ENCODE measurements at places on chromosomes 1 and 21.

- no peak for DNase-seq
Observed at GRCh38 chr21:38308532-38309119, 51.8 kb downstream of the KCNJ15 start.

- DNase-seq = no peak
Observed at GRCh38 chr1:26951216-26951615, 9.1 kb downstream of the KDF1 start.

DNA sequence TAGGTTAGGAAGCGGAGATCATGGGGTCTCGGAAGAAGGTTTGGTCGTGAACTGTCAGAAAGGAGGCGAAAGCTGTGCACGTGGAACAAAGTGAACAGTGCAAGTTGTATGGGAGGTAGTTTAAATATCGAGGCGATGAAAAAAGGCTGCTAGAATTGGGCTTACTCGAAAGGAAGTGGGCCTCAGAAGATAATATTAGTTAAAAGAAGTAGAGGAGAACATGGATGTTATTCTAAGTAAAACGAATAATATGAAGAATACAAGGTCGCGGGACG lies 571 bp downstream of the WDR3 start:
- no peak for DNase-seq

DNA sequence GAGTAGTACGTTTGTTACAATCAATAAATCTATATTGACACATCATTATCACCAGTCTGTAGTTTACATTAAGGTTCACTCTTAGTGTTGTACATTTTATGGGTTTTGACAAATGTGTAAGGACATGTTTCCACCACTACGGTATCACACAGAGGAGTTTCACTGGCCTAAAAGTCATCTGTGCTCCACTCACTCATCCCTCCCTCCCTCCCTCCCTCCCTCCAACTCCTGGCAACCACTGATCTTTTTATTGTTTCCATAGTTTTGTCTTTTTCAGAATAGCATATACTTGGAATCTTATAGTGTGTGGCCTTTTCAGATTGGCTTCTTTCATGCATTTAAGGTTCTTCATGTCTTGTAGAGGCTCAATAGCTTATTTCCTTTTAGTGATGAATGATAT lies 44.1 kb upstream of the RHOU start:
- no peak for DNase-seq

GRCh38 chr1:62841587-62842169 lies 57.7 kb downstream of the ATG4C start:
- DNase-seq = no peak

- DNase-seq = no peak
Observed at GRCh38 chr1:60425528-60425927, 352.0 kb upstream of the C1orf87 start.

- no peak for DNase-seq
Observed at GRCh38 chr1:3759796-3760195, 7.5 kb downstream of the CCDC27 start.

GRCh38 chr21:10273196-10273595 lies 248.2 kb upstream of the TPTE start:
- DNase-seq = no peak

DNA sequence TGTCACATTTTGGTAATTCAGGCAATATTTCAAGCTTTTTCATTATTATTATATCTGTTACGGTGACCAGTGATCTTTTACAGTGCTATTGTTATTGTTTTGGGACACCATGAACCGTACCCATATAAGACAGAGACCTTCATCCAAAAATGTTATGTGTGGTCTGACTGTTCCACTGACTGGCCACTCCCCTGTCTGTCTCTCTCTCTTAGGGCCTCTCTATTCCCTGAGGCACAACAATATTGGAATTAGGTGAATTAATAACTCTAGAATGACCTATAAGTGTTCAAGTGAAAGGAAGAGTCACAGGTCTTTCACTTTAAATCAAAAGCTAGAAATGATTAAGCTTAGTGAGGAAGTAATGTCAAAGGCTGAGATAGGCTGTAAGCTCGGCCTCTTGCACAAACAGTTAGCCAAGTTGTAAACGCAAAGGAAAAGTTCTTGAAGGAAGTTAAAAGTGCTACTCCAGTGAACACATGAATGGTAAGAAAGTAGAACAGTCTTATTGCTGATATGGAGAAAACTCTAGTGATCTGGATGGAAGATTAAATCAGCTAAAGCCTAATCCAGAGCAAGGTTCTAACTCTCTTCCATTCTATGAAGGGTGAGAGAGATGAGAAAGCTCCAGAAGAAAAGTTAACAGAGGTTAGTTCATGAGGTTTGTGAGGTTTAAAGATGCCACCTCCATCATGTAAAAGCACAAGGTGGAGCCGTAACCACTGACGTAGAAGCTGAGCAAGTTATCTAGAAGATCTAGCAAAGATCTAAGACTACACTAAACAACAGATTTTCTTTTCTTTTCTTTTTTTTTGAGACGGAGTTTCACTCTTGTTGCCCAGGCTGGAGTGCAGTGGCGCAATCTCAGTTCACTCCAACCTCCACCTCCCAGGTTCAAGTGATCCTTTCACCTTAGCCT lies 19.7 kb upstream of the DIPK1A start:
- no peak for DNase-seq

DNA sequence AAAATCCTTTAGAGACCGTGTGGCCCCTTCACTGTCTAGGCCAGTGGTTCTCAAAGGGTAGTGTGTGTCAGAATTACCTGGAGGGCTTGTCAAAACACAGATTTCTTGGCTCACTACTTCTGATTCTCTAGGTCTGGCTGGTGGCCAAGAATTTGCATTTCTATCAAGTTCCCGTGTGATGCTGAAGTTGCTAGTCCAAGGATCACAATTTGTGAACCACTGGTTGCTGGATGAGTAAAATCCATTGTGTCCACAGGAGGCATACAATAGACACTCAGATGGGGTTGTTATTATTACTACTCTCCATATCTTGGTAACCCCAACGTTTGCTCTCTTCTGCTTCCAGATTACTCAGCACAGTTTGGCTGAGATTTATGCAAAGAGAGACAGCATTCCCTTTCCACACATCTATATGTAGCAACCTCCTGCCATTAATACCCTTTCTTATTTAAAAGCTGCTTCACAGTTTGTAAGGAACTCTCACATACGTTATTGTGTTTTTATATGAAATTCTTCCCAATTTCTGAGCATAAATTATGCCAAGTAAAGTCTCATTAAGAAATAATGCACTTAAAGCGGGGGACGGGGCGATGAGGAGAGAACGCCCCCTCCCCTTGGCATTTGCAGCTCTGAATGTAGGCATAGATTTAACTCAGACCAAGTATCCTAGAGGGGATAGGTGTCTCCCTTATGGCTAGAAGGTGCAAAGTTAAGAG lies 720 bp upstream of the TMCC2 start:
- no peak for DNase-seq

DNA sequence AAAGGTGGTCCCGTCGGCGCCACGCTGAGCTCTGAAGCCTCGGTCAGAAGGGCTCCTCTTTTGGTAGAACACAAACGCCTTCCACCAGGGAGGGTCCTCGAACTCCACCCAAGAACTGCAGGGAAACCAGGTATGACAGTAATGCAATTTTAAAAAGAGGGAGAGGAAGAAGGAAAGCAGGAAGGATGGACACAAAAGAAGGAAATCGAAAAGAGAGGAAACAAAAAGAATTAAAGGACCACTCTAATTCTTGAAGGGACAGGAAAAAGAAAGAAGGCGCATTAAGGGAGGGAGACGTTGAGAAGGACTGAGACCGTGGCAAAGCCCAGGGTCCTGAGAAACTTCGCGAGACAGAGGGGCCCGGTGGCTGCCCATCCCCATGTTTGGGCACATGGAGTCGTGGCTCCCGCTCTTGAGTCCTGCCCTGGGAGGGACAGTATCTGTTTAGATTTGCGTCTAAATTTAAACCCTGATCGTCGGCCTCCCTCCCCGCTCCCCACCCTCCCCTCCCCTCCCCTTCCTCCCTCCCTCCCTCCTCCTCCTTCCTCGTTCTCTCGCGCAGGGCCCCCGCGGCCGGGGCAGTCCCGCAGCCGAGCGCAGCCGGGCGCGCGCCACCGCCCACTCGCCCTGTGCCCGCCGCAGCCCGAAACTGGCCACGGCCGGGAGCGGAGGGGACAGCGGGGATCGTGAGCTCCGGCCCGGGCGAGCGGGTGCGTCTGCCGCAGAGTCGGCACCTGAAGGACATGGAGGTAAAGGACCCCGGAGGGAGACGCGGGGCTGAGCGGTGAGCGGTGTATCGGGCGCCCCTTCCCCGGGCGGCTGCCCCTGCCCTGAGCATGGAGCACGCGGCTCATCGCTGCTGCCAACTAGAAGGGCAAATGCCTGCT lies at the start of gene RCSD1:
TSS of gene RCSD1 (plus strand) at position 552 of the 887 bp plus-strand sequence. CDS start at position 744, 192 bp downstream.
- DNase-seq = peak; percentile 64

- DNase-seq = no peak
Observed at GRCh38 chr1:88998716-88999115, 6.3 kb upstream of the KYAT3 start.

DNA sequence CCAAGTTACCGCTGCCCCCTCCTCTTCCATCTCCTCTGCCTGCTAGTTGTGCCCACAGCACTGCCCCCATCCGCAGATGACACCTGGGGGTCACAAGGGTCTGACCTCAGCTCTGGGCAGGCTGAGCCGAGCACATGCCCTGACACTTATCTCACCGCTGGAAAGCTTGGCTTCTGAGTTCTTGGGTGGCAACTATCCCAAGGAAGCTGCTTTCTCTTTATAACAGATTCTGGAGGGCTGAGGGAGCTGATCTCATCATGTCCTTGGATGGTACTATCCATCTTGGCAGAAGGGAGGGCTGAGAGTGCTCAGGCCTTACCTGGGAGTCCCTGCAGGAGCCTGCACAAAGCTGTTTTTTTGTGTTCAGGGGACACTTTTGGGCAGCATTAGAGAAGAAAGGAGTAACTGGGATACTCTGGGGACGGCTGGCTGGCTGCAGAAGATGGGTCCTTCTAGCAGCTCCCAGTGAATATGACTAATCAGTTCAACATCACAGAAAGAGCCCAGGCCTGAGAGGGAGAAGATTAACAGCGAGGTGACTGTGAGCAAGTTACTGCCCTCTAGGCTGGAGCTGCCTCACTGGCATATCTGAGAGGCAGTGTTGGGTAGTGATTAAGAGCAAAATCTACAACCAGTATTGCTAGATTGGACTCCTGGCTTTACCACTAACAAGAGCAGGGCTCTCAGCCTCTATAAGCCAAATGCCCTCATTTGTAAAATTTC lies 71.6 kb downstream of the PLXNA2 start:
- no peak for DNase-seq

- no peak for DNase-seq
Observed at GRCh38 chr1:184214128-184214527, 162.6 kb downstream of the TSEN15 start.

GRCh38 chr1:11802973-11803885 lies 2.5 kb downstream of the MTHFR start:
- peak; percentile 45 for DNase-seq

GRCh38 chr1:51652599-51652998 lies 35.7 kb downstream of the OSBPL9 start:
- no peak for DNase-seq

GRCh38 chr1:100622037-100622436 lies 84.1 kb downstream of the GPR88 start:
- DNase-seq = no peak

DNA sequence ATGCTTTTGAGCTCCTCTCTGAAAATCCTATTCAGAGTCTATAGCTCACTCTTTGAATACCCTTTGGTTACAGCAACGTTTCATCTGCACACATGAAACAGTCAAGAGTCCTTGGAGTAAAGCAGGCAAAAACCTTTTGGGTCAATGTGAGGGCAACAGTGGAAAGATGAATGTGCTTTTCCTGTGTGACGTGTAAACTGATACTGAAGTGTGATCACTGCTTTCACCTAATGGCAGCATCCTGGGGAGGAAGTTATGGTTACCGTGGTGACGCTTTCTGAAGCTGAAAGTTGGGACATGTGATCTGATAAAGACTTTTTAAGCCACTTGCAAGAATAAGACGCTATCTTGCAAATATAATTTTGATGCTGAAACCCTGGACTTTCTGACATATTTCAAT lies 160.0 kb downstream of the SEC16B start:
- DNase-seq = no peak

GRCh38 chr1:58412071-58412580 lies 134.4 kb downstream of the OMA1 start:
- DNase-seq = no peak

GRCh38 chr1:95407886-95408291 lies 173.9 kb downstream of the RWDD3 start:
- DNase-seq = no peak

DNA sequence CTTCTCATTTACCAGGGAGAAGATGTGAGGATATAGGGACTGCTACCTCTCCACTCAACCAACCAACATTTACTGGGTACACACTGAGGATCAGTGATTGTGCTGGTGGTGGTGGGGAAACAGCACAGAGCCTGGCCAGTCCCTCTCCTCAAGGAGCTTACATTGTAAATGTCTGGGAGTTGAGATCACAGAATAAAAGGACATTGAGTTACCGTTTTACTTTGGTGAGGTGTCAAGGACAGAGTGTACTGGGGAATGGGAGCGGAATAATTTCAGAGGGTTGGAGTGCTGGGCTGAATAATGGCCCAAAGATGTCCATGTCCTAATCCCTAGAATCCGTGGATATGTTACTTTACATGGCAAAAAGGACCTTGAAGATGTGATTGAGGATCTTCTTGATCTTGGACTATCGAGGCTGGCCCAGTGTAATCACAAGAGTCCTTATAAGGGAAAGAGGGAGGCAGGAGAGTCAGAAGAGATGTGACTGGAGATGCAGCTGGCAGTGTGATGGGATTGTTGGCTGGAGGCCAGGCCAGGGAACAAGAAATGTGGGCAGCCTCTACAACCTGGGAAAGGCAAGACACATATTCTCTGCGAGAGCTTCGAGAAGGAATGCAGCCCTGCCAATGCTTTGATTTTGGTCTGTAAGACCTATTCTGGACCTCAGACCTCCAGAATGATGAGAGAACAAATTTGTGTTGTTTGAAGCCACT lies 26.6 kb upstream of the RWDD3 start:
- no peak for DNase-seq

DNA sequence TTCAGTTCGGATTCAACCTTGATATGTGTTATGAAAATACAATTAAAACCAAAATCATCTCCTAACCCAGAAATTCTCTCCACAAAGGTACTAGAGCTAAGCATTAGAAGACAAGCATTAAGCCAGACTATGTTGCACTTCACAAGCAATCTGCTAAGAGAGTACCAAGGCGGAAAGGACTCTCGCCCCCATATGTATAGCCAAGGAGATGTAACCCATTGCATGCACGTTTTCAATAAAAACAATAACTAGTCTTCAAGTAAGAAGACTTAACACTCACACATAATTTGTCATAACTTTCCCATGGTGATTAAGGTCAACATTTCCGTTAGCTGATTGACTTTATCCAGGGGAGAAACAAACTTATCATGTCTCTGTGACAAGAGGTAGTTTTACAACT lies 27.6 kb upstream of the PTPRC start:
- no peak for DNase-seq

GRCh38 chr21:33266050-33266788 lies at the start of gene IL10RB:
Gene IL10RB, plus strand, starts transcription at chr21:33266367. Its CDS starts 99 bp downstream, at chr21:33266466.
- peak; percentile 62 for DNase-seq

- no peak for DNase-seq
Observed at GRCh38 chr1:205481629-205482151, 22.8 kb upstream of the CDK18 start.

- no peak for DNase-seq
Observed at GRCh38 chr1:245549996-245550719, 395.4 kb downstream of the KIF26B start.

- DNase-seq = no peak
Observed at GRCh38 chr1:54325284-54325683, 80.9 kb downstream of the SSBP3 start.

GRCh38 chr1:236465959-236466303 lies 57.9 kb upstream of the LGALS8 start:
- DNase-seq = no peak

Data from activated T-helper 9 cell treated with anti-CD3 and anti-CD28 coated beads, Interleukin-2, amount 50 U/mL, for 16 hours (primary cell).